ENCODE measurements at places on chromosomes 4 and X. TPM values are rescaled to one million over a fixed set of nuclear protein-coding genes. Genes with fewer than 3 reads are reported as not detected.

The PLP1 gene
- total RNA-seq: 0.38 TPM

The ERAS gene
- not detected for total RNA-seq

The MAGEE2 gene
- total RNA-seq: not detected

The SNCA gene
- 17.6 TPM for total RNA-seq

The SLC16A2 gene
- 15.8 TPM for total RNA-seq

The TMEM150C gene
- total RNA-seq: 14.4 TPM
